ENCODE measurements at places on chromosomes 4 and X. TPM values are rescaled to one million over a fixed set of nuclear protein-coding genes. Genes with fewer than 3 reads are reported as not detected.

DNA sequence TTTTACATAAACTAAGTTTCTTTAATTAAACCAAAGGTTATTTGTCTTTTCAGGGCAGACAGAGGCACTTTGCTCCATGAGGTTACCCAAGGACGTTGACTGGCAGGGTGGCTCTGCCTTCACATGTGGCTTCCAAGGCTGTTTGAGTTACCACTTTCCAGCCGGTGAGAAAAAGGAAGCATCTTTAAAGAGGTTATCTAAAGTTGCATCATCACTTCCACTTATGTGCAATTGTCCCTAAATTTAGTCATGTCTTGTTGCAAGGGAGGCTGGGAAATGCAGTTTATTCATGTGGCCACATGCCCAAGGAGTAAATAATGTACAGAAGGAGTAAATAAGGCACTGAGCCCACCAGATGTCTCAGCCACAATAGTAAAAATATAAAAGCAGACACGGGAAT is 29.0 kb upstream of the RAP1GDS1 start:
- no peak for DNase-seq

CTAG1B gene
- total RNA-seq: not detected

- DNase-seq: no peak
These were observed 95.8 kb upstream of the GEMIN8 start for GRCh38 chrX:14125462-14125861.

SMIM31 gene
- not detected for total RNA-seq

IL3RA gene
- total RNA-seq: 13.5 TPM

ATP1B4 gene
- total RNA-seq: not detected

GRCh38 chrX:144275843-144276242 is 392.0 kb downstream of the UBE2NL start:
- no peak for DNase-seq

DNA sequence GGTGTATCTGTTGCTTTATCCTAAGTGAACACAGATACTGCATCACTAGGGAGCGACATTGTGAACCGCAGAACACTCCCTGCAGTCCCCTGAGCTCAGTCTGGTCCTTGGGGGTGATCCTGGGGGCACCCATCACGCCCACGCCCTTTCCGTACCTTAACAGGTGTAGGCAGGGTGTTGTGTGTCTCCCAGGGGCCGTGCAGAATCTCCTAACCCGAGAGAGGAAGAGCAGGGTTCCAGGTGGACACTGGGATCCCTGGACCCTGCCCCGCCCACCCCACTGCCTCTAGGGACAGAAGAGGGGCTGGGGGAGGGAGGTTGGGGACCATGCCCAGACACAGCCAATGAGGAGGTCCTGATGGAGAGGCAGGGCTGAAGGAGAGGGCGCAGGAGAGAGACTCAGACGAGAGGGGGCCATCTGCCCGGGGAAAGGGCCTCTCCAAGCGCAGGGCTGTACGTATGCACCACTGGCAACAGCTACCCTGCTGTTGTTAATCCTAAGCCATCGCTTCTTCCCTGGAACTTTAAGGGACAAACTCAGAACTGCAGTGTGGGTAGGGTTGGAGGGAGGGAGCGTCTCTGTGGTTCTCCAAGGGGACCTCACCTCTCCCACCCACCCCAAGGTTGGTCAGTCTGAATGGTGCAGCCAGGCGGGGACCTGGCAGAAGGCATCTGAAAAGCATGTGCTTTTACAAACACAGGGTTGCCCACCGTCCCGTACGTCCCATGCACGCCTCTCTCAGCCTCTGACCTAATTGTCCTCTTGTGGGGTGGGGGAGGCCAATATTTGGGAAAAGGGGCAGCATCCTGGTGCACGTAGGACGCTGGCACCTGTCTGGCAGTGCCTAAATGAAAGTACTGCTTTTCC is 2.5 kb downstream of the P2RY8 start:
- DNase-seq: no peak

DNA sequence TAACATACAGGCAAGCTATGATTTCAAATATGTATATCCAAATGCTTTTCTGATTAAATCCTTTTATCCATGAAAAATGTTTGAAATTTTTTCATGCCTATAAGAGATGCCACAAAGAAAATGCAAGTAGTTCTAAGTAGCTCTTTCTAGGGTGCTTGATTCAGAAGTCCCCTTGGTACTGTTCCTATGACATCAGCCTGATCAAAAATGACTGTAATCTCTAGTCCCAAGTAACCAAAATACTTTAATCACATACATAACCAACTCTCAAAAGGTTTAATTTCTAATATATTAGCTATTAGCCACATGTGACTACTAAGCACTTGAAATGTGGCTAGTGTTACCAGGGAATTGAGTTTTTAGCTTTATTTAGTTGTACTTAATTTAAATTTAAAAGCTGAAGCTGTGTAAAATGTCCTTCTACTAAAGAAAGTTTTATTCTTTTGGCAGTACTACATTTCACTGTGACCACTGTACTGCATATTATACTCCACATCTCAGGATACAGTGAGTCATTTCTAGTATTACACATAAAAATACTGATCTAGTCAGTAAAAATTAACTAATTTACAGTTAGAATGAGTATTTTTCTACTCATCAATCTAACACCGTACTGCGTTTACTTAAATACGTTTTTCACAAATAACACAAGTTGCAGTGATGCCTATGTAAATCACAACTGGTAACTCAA is 33.9 kb downstream of the FBXW7 start:
- DNase-seq: no peak

- peak; percentile 88 for DNase-seq
These were observed 113.5 kb downstream of the DHX15 start for GRCh38 chr4:24470666-24471485.

PTPN13 gene
- 108 TPM for total RNA-seq

TKTL2 gene
- total RNA-seq: not detected

- no peak for DNase-seq
These were observed 579.7 kb downstream of the SPRY1 start for GRCh38 chr4:123976285-123976684.

NEXMIF gene
- total RNA-seq: under 0.01 TPM

- no peak for DNase-seq
These were observed 75.9 kb downstream of the SLC9A7 start for GRCh38 chrX:46683048-46683447.

- DNase-seq: no peak
These were observed 293.8 kb upstream of the ARSJ start for GRCh38 chr4:114273238-114273637.

DNA sequence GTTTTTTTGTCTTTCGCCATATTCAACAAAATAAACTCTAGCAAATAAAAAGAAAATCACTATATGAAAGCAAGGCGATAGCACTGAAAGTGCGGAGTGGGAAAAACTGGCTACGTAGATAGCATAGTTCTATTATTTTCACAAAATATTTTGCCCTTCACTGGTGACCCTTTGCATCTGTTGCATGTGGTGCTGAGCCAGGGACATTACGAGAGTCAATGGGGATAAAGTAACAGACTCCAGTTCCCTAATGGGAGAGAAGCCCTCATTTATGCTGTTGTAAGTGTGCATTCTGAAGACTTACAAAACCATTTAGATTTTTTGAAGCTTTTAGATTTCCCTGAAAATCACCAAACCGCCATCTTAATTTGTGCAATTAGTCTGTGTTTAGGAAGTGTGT is 501.6 kb downstream of the PPARGC1A start:
- DNase-seq: no peak

DNA sequence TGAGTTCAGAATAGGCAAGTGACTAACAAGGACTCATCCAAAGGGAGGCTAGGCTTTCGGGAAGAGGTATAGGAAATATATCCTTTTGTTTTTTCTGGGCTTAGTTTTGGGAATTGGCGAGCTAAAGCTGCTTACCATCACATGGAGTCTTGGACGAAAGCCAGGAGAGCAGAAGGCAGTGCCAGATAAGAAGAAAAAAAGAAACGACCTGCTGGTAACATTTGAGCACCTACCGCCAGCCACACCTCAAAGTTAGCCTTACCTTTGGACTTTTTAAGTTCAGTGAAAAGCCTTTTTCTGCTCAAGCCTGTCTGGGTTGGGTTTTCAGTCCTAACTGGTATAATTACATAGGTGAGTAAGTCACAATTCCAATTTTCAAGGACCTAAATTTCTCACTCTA is 85.1 kb upstream of the LCORL start:
- DNase-seq: no peak

- no peak for DNase-seq
These were observed 612 bp downstream of the CPLX1 start for GRCh38 chr4:825063-825970.

DNA sequence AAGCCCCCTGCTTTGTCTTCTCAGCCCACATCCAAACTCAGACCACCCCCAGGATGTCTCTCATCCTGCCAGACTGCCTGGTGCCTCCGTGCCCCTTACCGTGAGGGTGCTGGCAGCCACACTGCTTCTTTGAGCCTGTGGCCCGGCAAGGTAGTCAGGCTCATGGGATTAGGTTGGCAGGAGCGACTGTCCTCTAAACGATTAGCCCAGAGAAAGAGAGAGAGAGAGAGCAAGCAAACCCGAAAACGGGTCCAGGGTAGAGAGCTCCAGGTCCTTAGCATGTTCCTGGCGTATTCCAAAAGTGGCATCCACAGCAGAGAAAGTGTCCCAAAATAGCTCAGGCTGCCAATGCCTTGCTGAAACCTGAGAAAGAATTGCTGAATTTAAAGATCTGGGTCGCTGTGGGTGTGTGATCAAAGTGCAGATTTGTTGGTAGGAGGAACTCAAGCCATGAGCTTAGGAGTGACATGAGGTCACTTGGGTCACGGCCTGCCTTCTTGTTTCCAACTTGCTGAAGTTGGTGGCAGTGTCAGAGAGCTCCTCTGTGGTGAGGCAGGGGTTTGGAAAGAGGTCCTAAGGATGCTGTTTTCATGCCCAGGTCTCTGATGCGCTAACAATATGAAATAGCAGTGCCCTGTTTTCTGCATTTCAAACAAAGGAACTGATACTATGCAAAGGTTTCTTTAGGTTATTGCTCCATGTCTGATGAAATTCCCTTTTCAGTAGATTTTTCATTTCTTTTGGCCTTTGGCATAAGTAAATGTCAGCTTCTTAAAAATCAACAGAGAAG is 81.6 kb downstream of the RTL9 start:
- DNase-seq: no peak

MAGEA4 gene
- not detected for total RNA-seq

COL4A6 gene
- total RNA-seq: 2.3 TPM

TMEM156 gene
- 0.57 TPM for total RNA-seq

DNA sequence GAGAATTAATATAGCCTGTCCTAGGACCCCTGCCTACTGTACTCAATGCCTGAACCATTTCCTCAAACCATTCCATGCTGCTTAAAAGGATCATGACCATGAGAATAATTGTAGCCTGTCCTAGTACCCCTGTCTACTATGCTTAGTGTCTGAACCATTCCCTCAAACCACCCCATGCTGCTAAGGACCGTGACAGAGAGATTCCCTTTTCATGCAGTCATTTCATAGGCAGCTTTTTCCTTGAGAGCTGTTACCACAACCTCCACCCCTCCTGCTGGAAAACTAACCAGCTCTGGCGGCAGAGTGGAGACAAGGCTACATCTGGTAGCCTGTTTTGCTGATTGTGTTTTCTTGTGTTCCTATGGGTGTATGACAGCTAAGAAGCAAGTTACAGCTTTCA is 174.9 kb upstream of the SMARCAD1 start:
- DNase-seq: no peak

DNASE1L1 gene
- total RNA-seq: 44.1 TPM

SUPT20HL2 gene
- not detected for total RNA-seq

USP27X gene
- 1.0 TPM for total RNA-seq

COL25A1 gene
- 0.34 TPM for total RNA-seq

GRCh38 chr4:71906096-71906495 is 122.2 kb upstream of the GC start:
- no peak for DNase-seq

GRCh38 chr4:25956260-25956659 is 42.2 kb downstream of the SMIM20 start:
- no peak for DNase-seq

STK26 gene
- 10.7 TPM for total RNA-seq

MAMLD1 gene
- total RNA-seq: 4.3 TPM

DNA sequence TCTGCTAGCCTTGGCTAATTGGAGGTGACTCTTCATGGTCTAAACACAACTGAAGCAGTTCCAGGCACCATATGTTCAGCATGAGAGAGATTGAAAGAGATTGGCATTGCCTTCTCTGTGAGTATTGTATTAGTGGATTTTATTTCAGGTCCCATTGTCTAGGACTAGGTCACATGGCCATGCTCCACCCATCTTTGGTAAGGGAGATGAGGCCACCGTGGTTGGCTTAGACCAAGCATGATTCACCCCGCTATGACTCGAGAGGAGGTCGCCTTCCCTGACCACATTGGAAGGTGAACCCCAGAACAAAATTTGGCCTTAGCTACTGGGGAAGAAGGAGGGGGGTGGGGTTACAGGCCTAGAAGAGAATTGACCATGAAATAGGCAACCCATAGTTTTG is 109.9 kb upstream of the BCOR start:
- DNase-seq: no peak

GRCh38 chrX:31338991-31339350 is 267.1 kb upstream of the FTHL17 start:
- DNase-seq: no peak

DNA sequence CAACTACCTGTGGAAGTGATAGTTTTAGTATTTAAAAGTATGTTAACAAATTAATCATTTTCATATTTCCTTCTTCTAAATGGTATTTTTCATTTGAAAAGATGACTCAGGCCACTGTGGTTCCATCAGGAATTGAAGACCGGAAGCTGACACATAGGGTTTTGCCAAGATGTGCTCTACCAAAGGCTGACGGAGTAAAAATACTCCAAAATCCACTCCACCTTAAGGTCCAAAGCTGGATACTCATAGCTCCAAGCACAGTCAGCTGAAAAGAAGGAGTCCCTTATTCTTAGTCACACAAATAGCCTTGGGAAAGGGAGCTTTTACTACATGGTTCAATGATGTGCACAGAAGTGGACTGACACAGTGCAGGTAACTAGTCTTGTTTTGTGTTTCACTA is 472.0 kb downstream of the ARAP2 start:
- no peak for DNase-seq

LRRC66 gene
- total RNA-seq: not detected
